ENCODE measurements at places on chromosomes 11 and 22. TPM values are rescaled to one million over a fixed set of nuclear protein-coding genes. Genes with fewer than 3 reads are reported as not detected.

- H3K36me3 ChIP-seq, result no peaks in the 10 kb centered on the region
- no peaks in the 10 kb centered on the region for H3K27me3 ChIP-seq
- no peak for DNase-seq
- H3K4me1 ChIP-seq, result no peaks in the 10 kb centered on the region
- H3K27ac ChIP-seq, result no peak overlapping the region
These were observed 5.8 kb downstream of the LIF start for GRCh38 chr22:30240541-30241417.

Gene OR52N1
- total RNA-seq, result not detected

Gene PSMA1
- 248 TPM for total RNA-seq

DNA sequence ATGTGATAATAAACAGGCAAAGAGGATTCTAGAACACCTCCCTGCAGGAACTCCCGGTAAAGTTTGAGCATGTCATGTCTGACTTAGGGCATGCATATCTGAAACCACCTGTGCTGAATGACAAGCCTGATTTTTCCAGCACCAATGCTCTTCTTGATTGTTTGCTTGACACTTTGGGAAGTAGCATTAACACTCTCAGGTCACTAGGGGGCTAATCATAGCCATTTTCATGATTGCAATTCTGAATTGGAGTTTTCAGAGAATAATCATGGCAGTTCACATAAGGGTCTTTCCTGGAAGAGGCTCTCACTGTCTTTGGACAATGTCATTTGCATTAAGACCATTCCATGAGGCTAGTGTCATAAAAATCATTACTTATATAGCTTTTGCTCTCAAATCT, 234.4 kb upstream of the MTNR1B start:
- H3K4me3 ChIP-seq, result no peak overlapping the region
- no peak for DNase-seq
- H3K27ac ChIP-seq, result no peak overlapping the region
- H3K4me1 ChIP-seq, result no peaks in the 10 kb centered on the region

Gene RAB36
- 0.10 TPM for total RNA-seq

GRCh38 chr11:22079133-22079872, 113.6 kb upstream of the ANO5 start:
- H3K36me3 ChIP-seq, result no peaks in the 10 kb centered on the region
- no peak for DNase-seq
- no peak overlapping the region for H3K4me3 ChIP-seq
- no peaks in the 10 kb centered on the region for H3K27me3 ChIP-seq
- H3K27ac ChIP-seq, result no peak overlapping the region

- H3K4me1 ChIP-seq, result peaks cover 5% of the 10 kb centered on the region
- H3K27me3 ChIP-seq, result no peaks in the 10 kb centered on the region
- no peak for DNase-seq
These were observed 1.9 kb downstream of the TIGD3 start for GRCh38 chr11:65356394-65356972.

Gene LMNTD2
- total RNA-seq, result 11.3 TPM

DNA sequence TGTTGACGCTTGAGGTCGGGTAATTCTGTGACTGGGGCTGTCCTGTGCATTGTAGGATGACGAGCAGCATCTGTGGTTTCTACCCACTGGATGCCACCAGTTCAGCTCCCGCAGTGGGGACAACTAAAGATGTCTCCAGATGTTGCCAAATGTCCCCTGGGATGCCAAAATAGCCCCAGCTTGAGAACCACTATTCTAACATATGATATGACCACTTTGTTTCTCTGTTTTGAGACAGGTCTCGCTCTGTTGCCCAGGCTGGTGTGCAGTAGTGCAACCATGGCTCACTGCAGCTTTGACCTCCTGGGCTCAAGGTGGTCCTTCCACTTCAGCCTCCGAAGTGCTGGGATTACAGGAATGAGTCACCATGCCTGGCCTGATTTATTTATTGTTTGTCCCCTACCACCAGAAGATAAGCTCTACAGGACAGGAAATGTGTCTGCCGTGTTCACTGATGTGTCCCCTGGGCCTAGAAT, 4.4 kb upstream of the MEN1 start:
- H3K27ac ChIP-seq, result no peak overlapping the region
- no peak for DNase-seq
- H3K27me3 ChIP-seq, result no peaks in the 10 kb centered on the region
- H3K4me1 ChIP-seq, result peaks cover 3% of the 10 kb centered on the region

- no peak overlapping the region for H3K27ac ChIP-seq
- peaks cover 6% of the 10 kb centered on the region for H3K36me3 ChIP-seq
- H3K27me3 ChIP-seq, result no peaks in the 10 kb centered on the region
- no peaks in the 10 kb centered on the region for H3K4me1 ChIP-seq
These were observed 37.1 kb upstream of the CCDC89 start for GRCh38 chr11:85723088-85723487.

DNA sequence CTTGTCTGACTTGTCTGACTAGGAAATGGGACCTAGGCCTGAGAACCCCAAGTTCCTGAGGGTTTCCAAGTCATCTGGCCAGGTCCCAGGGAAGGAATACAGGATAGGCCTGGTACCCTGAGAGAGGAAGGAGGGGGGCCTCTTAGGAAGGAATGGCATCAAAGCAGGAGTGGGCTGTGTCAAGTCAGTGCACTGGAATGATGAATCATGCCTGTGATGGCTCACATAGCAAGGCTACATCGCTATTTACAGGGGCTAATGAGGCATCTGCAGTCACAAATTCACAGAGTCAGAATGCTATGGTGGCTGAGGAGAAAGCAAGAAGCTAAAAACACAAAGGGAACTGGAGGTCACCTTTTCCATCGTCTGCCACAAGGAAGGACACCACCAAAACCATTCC, 247.3 kb downstream of the NXPE2 start:
- no peaks in the 10 kb centered on the region for H3K27me3 ChIP-seq
- no peaks in the 10 kb centered on the region for H3K4me1 ChIP-seq
- no peak overlapping the region for H3K27ac ChIP-seq
- H3K36me3 ChIP-seq, result no peaks in the 10 kb centered on the region

DNA sequence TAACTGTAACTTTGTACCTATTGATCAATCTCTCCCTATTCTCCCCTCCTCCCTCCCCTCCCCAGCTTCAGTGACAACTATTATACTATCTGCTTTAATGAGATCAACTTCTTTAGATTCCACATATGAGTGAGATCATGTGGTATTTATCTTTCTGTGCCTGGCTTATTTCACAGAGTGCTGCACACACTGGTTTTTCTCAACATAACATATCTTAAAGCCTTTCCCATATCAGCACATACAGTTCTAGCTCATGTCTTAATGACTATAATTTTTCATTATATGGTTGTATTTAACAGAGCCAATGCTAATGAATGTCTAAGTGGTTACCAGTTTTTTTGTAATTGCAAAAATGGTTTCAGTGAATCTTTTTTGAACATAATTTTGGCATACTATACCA, 340.3 kb upstream of the DDI1 start:
- H3K27ac ChIP-seq, result no peak overlapping the region
- DNase-seq, result no peak
- no peaks in the 10 kb centered on the region for H3K36me3 ChIP-seq
- no peaks in the 10 kb centered on the region for H3K27me3 ChIP-seq
- H3K4me1 ChIP-seq, result no peaks in the 10 kb centered on the region

DNA sequence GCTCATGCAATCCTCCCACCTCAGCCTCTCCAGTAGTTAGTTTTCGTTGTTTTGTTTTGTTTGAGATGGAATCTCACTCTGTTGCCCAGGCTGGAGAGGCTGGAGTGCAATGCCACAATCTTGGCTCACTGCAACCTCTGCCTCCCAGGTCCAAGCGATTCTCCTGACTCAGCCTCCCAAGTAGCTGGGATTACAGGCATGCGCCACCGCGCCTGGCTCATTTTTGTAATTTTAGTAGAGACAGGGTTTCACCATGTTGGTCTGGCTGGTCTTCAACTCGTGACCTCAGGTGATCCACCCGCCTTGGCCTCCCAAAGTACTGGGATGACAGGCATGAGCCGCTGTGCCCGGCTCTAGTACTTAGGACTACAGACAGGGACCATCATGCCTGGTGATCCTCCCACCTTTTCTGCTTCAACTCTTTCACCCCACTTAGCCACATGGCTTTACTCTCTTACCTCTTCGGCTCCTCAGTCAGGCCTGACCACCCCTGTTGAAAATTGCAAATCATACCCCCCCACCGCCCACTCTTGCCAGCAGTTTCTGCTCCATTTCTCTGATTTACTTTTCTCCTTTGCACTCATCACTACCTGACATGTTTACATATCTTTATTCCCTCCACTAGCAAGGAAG, 157.1 kb upstream of the GRK3 start:
- peaks cover 17% of the 10 kb centered on the region for H3K4me1 ChIP-seq
- H3K27me3 ChIP-seq, result no peaks in the 10 kb centered on the region
- no peak for DNase-seq
- no peak overlapping the region for H3K4me3 ChIP-seq
- H3K27ac ChIP-seq, result no peak overlapping the region
- H3K36me3 ChIP-seq, result no peaks in the 10 kb centered on the region

Gene POU2AF1
- total RNA-seq, result 7.3 TPM

Gene GRM5
- not detected for total RNA-seq

- DNase-seq, result no peak
- peak within 1 kb of the TSS; percentile 57 for H3K27ac ChIP-seq
- H3K4me3 ChIP-seq, result peak within 1 kb of the TSS; percentile 77
- peaks cover 6% of the 10 kb centered on the region for H3K4me1 ChIP-seq
- no peaks in the 10 kb centered on the region for H3K36me3 ChIP-seq
- no peaks in the 10 kb centered on the region for H3K27me3 ChIP-seq
These were observed at the start of gene OSBP2 for GRCh38 chr22:30694640-30695350. Gene OSBP2 (plus strand): TSS chr22:30694874. CDS start chr22:30694910, 36 bp downstream.

Gene FAM181B
- total RNA-seq, result 0.97 TPM

Gene FADS1
- total RNA-seq, result 13.7 TPM

DNA sequence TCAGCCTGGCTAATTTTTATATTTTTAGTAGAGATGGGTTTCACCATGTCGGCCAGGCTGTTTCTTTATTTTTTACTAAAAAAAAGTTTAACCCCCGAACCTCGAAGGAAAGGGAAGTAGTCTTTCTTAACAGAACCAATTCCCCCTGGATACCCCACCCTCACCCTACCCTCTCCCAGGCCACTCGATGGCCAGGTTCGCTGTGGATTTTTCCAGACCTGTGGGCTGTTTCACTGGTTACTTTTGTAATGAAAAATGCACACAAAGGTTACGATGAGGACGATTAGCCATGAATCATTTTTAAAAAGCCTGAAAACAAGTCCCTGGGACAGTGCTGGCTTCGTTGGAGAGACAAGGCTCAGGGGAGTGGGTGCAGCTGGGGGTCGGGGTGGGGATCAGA, 2.5 kb downstream of the TSPO start:
- H3K4me1 ChIP-seq, result peaks cover 13% of the 10 kb centered on the region
- H3K4me3 ChIP-seq, result no peak overlapping the region
- no peaks in the 10 kb centered on the region for H3K36me3 ChIP-seq
- DNase-seq, result no peak
- H3K27ac ChIP-seq, result no peak overlapping the region

DNA sequence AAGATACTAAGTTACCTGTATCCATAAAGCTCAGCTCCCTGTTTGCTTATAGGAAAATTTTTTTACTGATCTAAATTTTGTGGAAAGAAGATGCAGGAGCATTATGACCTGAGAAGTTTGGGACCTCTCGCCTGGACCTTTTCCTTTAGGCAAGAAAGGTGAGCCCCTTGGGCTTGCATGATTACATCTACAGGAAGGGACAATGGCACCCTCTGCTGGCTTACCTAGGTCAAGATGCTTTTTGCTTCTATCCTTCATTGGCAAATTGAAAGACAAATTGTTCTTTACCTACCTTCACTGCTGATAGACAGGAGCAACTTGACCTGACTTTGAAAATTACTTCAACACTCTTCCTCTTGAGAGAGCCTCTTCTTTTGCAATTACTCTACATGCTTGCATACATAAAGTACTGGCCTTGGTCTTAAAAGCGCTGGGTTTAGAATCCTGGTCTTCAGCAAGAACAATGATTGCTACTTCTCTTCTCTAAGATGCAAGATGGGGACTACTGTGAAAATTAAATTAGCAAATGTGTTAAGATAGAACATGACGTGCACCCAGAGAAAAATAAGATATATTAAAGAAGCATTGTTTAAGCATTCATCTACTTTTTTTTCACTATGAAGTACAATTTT, 147.2 kb downstream of the TRPC6 start:
- no peak overlapping the region for H3K4me3 ChIP-seq
- no peak overlapping the region for H3K27ac ChIP-seq
- DNase-seq, result no peak
- H3K27me3 ChIP-seq, result no peaks in the 10 kb centered on the region

Gene CALCA
- not detected for total RNA-seq

- H3K36me3 ChIP-seq, result no peaks in the 10 kb centered on the region
- no peak for DNase-seq
- no peak overlapping the region for H3K4me3 ChIP-seq
- no peaks in the 10 kb centered on the region for H3K4me1 ChIP-seq
These were observed 16.0 kb downstream of the PPIL2 start for GRCh38 chr22:21681566-21682370.

Gene FXYD6
- total RNA-seq, result 0.98 TPM

DNA sequence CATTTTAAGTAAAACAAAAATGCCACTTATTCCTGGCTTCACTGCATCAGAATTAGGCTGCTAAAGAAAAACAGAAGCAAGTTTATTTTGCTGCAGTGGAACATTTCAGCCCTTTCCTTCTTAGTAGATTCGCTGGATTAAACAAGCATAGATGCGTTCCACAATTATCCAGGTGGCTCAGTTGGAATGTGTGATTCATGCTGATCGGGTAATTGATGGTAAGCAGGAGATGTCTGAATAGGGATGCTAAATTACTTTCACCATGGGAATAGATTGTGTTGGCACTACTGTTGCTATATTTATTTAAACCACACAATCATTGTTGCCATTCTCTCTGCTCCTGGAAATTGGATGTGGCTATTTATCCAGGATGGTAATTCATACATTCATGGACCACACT, 440.1 kb upstream of the DDI1 start:
- no peaks in the 10 kb centered on the region for H3K4me1 ChIP-seq
- DNase-seq, result no peak
- no peaks in the 10 kb centered on the region for H3K27me3 ChIP-seq
- H3K4me3 ChIP-seq, result no peak overlapping the region
- H3K36me3 ChIP-seq, result no peaks in the 10 kb centered on the region
- no peak overlapping the region for H3K27ac ChIP-seq
